Activated CD4-positive, alpha-beta T cell treated with anti-CD3 and anti-CD28 coated beads, Interleukin-2, amount 10 ng/mL, durations not matched to agents 7 days and 5 days (primary cell): ENCODE measurements at places on chromosomes 3 and 15. TPM values are rescaled to one million over a fixed set of nuclear protein-coding genes. Genes with fewer than 3 reads are reported as not detected.

DNA sequence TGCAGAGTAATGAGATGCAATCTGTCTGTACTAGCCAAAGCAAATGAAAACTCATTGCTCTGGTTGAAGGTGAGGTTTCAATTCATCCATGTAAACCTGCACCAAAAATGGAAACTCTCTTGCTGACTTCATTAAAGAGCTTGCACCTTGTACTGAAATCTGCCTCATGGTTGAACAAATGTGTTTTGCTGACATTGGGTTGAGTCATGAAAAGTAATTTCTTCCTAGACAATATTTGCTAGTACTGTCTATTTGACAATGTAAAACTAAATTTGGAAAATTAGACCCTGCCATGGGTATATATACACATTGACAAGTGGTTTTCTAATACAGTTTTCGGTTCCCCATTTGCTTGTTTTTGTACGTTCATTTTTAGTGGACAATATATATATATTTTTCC lies 33.3 kb downstream of the RYR3 start:
- no peaks in the 10 kb centered on the region for H3K36me3 ChIP-seq
- H3K4me1 ChIP-seq, result no peaks in the 10 kb centered on the region
- H3K27ac ChIP-seq, result no peak overlapping the region

DNA sequence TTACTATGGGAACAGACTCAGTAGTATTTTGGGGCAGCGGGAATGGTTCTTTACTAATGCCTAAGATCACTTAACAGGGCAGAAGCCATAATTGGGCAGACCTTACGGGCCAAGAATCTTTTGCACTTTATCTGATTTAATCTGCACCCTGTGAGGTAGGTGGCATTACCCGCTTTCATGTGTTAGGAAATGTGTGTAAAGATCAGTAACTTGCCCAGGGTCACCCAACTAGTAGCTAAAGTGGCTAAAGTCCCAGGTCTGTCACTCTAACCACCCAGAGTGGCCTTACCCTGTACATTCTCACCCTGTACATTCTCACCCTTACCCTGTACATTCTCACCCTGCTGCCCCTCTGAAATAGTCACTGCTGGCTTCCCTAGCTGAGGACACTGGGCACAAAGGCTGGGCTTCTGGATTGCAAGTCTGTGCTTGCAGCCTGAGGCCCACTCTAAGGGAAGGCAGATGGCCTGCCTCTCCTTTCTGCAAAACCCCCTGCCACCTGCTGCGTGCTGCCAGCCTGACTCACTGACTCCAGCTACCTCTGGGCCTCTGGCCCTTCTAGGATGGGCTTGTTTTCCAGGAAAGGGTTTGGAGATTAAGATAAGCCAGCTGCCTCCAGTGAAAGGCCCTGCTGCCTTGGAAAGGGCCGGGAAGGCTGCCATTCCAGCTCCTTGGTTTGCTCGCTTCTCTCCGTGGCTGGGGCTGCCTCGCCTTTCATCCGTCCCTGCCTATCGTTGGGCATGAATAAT lies 37.5 kb upstream of the MYZAP start:
- H3K36me3 ChIP-seq, result no peaks in the 10 kb centered on the region
- no peak overlapping the region for H3K27ac ChIP-seq
- H3K27me3 ChIP-seq, result no peaks in the 10 kb centered on the region

RPL29 gene
- 1,423 TPM for total RNA-seq

DNA sequence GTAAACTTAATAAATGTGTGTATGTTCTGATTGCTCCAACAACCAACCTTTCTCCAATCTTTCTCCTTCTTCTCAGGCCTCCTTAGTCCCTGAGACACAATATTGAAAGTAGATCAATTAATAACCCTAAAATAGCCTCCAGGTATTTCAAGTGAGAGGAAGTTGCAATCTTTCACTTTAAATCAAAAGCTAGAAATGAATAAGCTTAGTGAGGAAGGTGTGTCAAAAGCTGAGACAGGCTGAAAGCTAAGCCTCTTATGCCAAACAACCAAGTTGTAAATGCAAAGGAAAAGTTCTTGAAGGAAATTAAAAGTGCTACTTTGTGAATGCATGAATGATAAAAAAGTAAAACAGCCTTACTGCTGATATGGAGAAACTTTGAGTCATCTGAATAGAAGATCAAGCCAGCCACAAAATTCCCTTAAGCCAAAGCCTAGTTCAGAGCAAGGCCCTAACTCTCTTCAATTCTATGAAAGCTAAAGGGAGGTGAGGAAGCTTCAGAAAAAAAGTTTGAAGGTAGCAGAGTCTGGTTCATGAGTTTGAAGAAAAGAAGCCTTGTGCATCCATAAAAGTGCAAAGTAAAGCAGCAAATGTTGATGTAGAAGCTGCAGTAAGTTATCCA lies 38.6 kb downstream of the CCDC80 start:
- H3K27me3 ChIP-seq, result peaks cover 7% of the 10 kb centered on the region
- H3K36me3 ChIP-seq, result peaks cover 4% of the 10 kb centered on the region
- DNase-seq, result no peak
- H3K4me3 ChIP-seq, result no peak overlapping the region
- peaks cover 26% of the 10 kb centered on the region for H3K4me1 ChIP-seq

DNA sequence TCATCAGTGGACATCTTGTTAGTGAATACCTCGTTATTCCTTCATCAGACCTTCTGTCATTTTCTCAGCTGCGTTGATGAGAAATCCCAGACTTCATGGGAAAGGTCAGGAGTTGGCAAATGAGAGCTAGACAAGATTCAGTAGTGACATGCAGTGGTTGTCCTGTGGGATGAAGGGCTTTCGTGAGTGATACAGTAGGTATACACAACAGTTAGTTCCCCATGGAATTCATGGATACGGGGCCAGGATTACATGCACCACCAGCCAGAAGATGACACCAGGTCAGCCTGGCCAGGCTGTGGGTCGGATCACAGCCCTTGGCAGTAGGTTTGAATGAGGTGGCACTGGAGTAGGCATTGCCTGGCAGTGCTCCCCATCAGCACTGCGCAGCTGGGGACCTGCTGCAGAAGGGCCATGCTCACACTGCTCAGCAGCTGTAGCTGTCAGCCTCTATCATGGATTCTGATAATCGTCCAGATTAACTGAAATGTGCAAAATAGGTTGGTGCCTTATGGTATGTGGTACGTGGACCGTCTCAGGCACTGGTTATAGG lies 150.1 kb downstream of the SLCO3A1 start:
- no peak overlapping the region for H3K4me3 ChIP-seq
- H3K27me3 ChIP-seq, result no peaks in the 10 kb centered on the region
- H3K36me3 ChIP-seq, result no peaks in the 10 kb centered on the region
- no peak overlapping the region for H3K27ac ChIP-seq
- peaks cover 14% of the 10 kb centered on the region for H3K4me1 ChIP-seq

DNA sequence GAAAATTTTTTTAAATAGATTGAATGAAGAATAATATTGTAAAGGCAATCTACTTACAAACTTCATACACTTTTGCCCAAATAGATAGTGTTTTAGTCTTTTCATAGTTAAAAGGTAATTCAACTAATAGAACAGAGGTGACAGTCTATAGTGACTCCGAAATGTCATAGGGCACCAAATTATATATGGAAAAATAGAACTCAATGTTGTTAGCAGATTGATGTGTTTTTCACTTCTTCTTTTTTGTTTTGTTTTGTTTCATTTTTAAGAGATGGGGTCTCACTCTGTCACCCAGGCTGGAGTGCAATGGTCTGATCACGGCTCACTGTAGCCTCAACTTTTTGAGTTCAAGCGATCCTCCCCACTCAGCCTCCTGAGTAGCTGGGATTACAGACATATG lies 721 bp downstream of the CSTA start:
- peaks cover 2% of the 10 kb centered on the region for H3K36me3 ChIP-seq
- H3K4me1 ChIP-seq, result peaks cover 21% of the 10 kb centered on the region
- no peak overlapping the region for H3K27ac ChIP-seq
- H3K27me3 ChIP-seq, result peaks cover 6% of the 10 kb centered on the region
- H3K4me3 ChIP-seq, result no peak overlapping the region

GRCh38 chr3:174792864-174793263 lies 66.3 kb upstream of the NAALADL2 start:
- H3K4me1 ChIP-seq, result no peaks in the 10 kb centered on the region
- no peak for DNase-seq
- no peak overlapping the region for H3K27ac ChIP-seq
- H3K36me3 ChIP-seq, result no peaks in the 10 kb centered on the region

BCHE gene
- total RNA-seq, result not detected

ATP10A gene
- 57.9 TPM for total RNA-seq

SERINC4 gene
- 0.50 TPM for total RNA-seq

GRCh38 chr3:45130476-45130875 lies 15.7 kb downstream of the CDCP1 start:
- DNase-seq, result no peak
- H3K4me1 ChIP-seq, result peaks cover 27% of the 10 kb centered on the region
- H3K36me3 ChIP-seq, result peaks cover 25% of the 10 kb centered on the region
- no peak overlapping the region for H3K4me3 ChIP-seq
- H3K27me3 ChIP-seq, result no peaks in the 10 kb centered on the region

GRCh38 chr3:57006949-57007419 lies 53.5 kb upstream of the SPATA12 start:
- H3K36me3 ChIP-seq, result no peaks in the 10 kb centered on the region
- peak overlapping the region; percentile 9 for H3K27ac ChIP-seq
- H3K4me1 ChIP-seq, result peaks cover 9% of the 10 kb centered on the region

DNA sequence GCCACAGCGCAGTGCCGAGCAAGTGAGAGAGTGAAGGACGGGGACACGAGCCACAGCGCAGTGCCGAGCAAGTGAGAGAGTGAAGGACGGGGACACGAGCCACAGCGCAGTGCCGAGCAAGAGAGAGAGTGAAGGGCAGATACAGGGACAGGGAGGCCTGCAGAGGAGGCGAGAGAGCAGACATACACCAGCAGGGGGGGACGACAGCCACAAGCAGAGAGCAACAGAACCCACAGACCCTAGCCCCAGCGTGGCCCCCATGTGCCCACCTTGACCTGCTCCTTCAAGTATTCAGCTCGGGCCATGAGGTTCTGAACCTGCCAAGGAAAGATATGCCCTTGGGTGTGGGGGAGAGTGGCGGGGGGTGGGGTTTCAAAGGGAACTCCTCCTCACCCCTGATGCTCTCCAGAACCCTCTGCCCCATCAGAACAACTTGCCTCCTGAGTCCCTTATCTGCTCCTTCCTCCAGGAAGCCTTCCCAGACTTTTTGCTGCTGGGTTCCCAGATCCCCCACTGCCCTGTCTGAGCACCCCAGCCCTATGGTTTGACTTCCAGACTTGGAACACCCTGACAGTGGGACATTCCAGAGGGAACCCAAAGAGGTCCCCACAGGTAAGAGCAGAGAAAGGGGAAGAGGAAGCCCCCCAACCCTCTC lies 5.3 kb downstream of the ULK3 start:
- no peak for DNase-seq
- peaks cover 6% of the 10 kb centered on the region for H3K36me3 ChIP-seq
- H3K27me3 ChIP-seq, result no peaks in the 10 kb centered on the region
- no peak overlapping the region for H3K4me3 ChIP-seq

ZDHHC23 gene
- 3.3 TPM for total RNA-seq

DNA sequence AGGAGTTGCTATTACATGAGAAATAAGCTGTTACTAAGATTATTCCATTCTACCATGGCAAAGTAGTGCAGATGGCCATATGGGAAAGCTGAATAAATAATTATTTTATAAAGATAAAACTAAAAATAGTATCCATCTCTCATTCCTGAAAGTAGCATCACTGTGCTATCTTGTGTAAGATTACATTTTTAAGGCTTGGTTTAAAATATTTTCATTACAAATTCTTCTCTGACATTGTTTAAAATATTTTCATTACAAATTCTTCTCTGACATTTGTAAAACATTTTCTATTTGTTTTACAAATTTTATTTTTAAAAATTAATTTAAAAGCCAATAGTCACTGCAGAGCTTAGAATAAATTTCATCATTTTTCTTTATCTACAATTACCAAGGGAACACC lies 665.5 kb upstream of the NAALADL2 start:
- H3K27ac ChIP-seq, result no peak overlapping the region
- no peaks in the 10 kb centered on the region for H3K36me3 ChIP-seq

RAD18 gene
- 38.3 TPM for total RNA-seq

ULK3 gene
- 66.4 TPM for total RNA-seq

- H3K4me3 ChIP-seq, result no peak overlapping the region
- DNase-seq, result no peak
- H3K27me3 ChIP-seq, result no peaks in the 10 kb centered on the region
- peaks cover 13% of the 10 kb centered on the region for H3K36me3 ChIP-seq
- no peak overlapping the region for H3K27ac ChIP-seq
- peaks cover 1% of the 10 kb centered on the region for H3K4me1 ChIP-seq
Observed at GRCh38 chr3:49842843-49843517, 13.4 kb downstream of the TRAIP start.

DNA sequence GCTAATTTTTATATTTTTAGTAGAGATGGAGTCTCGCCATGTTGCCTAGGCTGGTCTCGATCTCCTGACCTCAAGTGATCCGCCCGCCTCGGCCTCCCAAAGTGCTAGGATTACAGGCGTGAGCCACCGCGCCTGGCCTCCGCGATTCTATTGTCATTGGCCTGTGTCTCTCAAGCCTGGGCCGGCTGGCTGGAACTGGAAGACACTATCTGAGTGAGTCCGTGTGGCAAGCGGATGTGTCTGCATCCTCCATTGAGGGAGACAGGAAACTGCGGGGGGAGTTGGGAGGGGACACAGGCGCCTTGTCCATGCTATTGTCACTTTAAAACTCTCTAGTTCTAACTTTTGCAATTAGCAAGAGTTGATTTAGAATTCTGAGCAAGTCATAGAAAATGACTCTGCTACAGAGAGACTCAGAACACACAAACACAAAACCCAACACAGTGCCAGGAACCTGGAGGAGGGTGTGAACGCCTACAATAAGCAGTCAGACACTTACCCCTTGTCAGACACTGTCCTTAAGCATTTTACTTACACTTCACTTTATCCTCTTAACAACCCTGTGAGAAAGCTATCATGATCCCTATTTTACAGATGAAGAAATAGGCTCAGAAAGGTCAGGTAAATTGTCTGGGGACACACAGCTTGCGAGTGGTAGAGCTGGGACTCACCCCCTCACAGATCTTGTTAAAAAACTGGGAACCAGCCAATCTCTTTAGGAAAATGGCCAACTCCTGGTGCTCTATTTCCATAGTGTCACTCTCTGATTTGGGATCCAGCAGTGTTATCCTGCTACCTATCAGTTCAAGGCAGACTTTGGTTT lies 38.7 kb downstream of the ANP32A start:
- peaks cover 42% of the 10 kb centered on the region for H3K4me1 ChIP-seq
- DNase-seq, result peak; percentile 45
- peak overlapping the region; percentile 25 for H3K4me3 ChIP-seq
- H3K27ac ChIP-seq, result peak overlapping the region; percentile 81
- no peaks in the 10 kb centered on the region for H3K27me3 ChIP-seq

NUTM1 gene
- total RNA-seq, result not detected
